ENCODE measurements at places on chromosomes 5 and 9.

GRCh38 chr5:74686962-74687751, 2.1 kb downstream of the HEXB start:
- no peak for DNase-seq

GRCh38 chr9:124593200-124593599, 86.0 kb upstream of the NR5A1 start:
- DNase-seq = no peak

GRCh38 chr5:1026700-1027621, 18.4 kb downstream of the NKD2 start:
- no peak for DNase-seq

DNA sequence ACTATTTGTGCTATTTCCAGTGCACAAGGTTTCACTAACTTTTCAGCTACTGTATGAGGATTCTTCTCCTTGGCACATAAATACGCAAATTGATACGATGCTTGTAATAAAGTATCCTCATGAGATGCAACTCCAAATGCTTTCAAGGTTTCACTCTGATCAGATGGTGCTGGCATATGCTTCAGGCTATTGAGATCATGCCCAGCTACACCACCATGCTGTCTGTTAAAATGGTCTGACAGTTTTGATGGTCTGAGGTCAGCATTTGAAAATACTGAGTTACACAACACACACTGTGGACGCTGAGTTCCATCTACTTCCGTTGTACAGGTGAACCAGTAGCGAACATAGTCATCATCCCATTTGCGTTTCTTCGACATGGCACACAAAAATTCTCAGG, 4.7 kb downstream of the FAM200C start:
- no peak for DNase-seq

- no peak for DNase-seq
Measured at GRCh38 chr5:53073348-53073747, 36.2 kb downstream of the MOCS2 start.

DNA sequence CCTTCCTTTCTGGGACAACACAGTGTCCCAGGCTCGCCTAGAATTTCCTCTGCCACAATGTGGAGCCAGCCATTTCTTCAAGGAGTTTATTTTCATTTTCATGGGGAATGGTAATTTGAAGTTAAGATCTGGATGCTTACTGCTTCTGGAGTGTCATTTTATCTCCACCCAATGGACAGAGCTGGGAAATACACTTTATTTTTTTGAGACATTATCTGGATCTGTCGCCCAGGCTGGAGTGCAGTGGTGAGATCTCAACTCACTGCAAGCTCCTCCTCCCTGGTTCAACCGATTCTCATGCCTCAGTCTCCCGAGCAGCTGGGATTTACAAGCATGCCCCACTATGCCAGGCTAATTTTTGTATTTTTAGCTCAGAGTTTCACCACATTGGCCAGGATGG, 12.7 kb upstream of the THG1L start:
- no peak for DNase-seq

- DNase-seq = no peak
Measured at GRCh38 chr9:116154334-116154975, 864 bp downstream of the PAPPA start.

DNA sequence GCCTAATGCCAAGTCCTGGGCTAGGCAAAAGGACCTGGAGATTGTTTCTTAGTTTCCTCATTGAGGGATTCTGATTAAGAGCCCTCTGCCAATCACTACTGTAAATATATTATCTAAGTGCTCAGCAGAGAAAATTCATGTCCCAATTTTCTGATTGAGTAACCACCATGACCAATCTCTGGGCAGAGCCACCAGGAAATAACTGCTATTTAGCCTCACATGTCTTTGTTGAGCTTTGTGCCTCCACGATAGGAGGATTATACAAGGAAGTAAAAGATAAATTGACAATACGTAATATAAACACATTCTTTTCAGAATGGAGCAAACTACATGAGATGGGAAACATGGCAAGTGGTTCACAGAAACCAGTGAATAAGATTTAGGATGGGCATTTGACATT, 396.1 kb upstream of the PAPPA start:
- no peak for DNase-seq

GRCh38 chr9:114677418-114677817, 4.6 kb downstream of the TEX48 start:
- DNase-seq = no peak

- no peak for DNase-seq
Measured at GRCh38 chr5:3913279-3913678, 317.6 kb downstream of the IRX1 start.

GRCh38 chr9:123102375-123103113, 69.1 kb downstream of the GPR21 start:
- DNase-seq = no peak

- DNase-seq = no peak
Measured at GRCh38 chr5:117191251-117191650, 616.6 kb upstream of the SEMA6A start.

DNA sequence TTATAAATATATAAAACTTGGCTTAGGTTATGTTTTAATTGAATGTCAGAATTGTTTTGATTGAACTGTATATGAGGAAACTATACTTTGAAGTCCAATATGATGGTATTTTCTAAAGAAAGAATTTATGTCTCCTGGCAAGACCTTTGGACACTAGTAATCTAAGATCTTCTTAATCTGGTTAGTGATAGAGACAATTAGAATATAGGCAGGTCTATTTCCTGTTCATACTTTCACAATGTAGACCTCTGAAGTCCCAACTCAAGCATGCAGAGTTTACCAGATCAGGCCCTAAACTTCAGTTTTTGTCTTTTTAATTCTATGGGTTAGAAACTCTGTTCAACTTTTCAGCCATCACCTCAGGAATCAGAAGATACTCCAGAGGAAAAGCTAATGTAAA, 6.9 kb upstream of the TMEM161B start:
- no peak for DNase-seq

- DNase-seq = no peak
Measured at GRCh38 chr9:106287731-106288130, 575.2 kb upstream of the ZNF462 start.

DNA sequence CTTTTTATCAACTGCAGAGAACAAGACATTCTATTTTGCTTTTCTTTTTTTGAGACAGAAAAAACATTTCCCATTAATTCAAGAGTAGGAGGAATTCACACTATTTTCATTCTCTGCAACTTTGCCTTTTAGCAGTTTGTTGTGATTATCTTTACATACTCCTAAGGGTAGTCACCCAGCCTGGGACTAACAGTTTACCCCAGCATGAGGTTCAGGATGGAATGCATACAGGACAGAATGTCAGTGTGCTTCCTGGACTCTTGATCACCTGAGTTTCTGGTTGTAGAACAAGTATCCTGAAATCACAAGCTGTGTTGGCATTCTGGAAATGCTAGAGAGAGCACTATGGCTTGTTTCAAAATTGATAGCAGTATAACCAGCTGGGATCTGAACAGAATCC, 368.1 kb downstream of the KIF4B start:
- no peak for DNase-seq

GRCh38 chr5:103424453-103425205, 138.0 kb downstream of the NUDT12 start:
- no peak for DNase-seq

- no peak for DNase-seq
Measured at GRCh38 chr9:2299843-2300205, 284.7 kb downstream of the SMARCA2 start.

- no peak for DNase-seq
Measured at GRCh38 chr9:97854696-97855485, 1.9 kb downstream of the FOXE1 start.

DNA sequence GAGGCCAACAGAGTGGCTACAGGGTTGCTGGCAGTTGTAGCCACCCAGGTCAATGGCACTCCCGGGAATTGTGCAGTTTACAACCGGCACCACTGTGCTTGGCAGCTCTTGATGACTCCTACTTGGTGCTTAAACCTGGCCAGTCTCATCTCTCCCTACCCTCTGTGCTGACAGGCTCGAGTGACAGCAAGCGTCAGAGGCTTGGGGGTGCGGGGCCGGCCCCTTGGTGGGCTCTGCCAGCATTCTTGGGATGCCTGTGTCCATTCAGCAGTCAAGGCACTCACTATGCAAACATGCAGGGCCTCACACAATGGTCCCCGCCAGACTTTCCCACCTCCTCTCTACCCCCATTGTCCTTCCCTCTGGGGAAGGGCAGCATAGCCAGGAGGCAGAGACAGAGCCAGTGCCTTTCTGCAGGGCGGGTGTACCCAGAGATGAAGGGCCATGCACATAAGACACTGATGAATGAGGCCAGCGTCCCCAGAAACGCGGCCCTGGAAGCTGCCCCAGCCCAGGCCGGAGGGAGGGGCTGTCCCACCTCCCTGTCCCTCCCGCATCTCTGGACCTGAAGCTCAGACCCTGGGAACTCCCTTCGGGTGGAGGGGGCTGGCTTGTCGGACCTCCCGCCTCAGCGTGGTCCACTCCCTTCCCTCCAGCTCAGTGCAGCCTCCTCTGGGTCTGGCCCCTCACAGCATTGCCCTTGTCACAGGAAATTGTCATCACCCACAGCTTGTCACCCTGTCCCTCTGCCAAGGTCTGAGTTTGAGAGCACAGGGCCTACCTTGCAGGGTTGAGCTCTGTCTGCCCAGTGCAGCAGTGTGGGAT, 26.4 kb upstream of the NOTCH1 start:
- no peak for DNase-seq

All from stimulated activated CD4-positive, alpha-beta T cell treated with anti-CD3 and anti-CD28 coated beads, Interleukin-4, amount 100 ng/mL, for 48 hours (primary cell).